ENCODE measurements at places on chromosomes 11 and 22. TPM values are rescaled to one million over a fixed set of nuclear protein-coding genes. Genes with fewer than 3 reads are reported as not detected.

Gene GAL3ST1
- 0.23 TPM for total RNA-seq

Gene CRYBA4
- total RNA-seq, result not detected

Gene OR8A1
- not detected for total RNA-seq

Gene PARVG
- 0.13 TPM for total RNA-seq

Gene OR6A2
- total RNA-seq, result 0.26 TPM

Gene RCOR2
- 5.8 TPM for total RNA-seq

Gene CAPN5
- total RNA-seq, result 30.0 TPM

Gene ZBTB16
- total RNA-seq, result under 0.01 TPM

Gene CCDC87
- 0.56 TPM for total RNA-seq

Gene MIAT
- total RNA-seq, result 0.72 TPM

Gene C11orf52
- total RNA-seq, result 0.23 TPM

Gene FXYD2
- not detected for total RNA-seq

Gene OR52A1
- total RNA-seq, result not detected

Gene UBQLN3
- total RNA-seq, result 0.10 TPM
